HepG2 (cell line): ENCODE measurements at places on chromosomes 13 and 19. TPM values are rescaled to one million over a fixed set of nuclear protein-coding genes. Genes with fewer than 3 reads are reported as not detected.
A peak's percentile ranks its signal among the peaks of the same experiment; 100 is the strongest.

DNA sequence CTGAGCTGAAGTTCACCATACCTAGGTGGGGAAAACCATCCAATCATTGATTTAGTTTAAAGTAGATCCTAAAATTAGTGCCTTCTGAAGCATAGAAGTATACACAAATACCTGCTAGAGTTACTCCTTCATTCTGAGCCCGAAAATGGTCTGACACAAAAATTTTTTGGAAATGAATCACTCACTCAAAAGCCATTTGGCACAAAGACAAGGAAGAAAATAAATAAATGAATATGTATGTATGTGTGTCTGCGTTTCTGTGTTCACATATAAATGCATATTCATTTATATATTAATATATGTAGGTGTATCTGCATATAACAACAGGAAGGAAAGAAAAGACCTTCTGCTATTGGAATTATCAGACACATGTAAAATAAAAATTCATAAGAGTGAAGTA lies 614.4 kb upstream of the PCDH9 start:
- no peak for DNase-seq

GRCh38 chr13:34863360-34864135 lies 78.5 kb upstream of the NBEA start:
- DNase-seq = peak; percentile 3

EDNRB gene
- total RNA-seq = not detected in 2 replicates

DNA sequence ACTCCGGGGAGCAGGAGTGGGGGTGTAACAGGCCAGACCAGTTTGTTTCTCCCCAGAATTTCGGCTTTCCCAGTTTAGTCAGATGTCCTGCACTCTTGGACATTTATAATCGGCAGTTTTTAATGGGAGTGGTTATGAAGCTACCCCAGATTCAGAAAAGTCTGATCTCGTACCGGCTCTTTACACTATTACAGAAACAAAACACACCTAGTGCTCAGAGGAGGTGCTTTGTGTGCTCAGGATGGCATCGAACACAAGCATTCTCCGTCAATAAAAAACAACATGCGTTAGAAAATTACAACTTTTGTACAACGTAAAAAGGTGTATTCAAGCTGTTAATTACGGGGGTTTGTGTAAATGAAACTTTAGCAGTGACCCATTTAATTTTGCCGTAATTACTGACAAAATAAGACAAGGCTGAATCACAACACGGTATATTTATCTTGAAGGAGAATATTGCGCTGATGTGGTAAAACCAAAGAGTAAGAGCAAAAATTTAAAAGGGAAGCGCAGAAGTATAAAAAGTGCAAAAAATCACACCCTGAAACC lies 6.6 kb upstream of the SOX1 start:
- DNase-seq = no peak

DNA sequence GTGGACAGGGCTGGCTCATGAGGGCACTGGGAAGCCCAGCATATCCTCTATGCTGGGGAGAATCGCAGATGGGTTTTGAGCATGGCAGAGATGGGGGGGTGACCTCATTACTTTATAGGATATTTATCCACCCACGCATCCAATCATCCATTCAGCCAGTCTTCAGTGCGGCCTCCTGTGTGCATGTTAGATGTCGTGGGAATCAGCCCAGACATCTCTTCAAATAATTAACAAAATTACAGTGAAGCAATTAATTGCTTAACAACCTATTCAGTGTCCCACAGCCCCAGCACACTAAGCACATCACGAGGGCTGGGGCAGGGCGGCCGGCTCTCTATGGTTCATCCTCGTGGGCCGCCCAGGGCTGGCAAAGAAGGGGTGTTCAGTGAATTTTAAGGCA lies 21.6 kb downstream of the LIG1 start:
- no peak for DNase-seq

GRCh38 chr19:6723108-6723618 lies 2.7 kb upstream of the C3 start:
- peak; percentile 93 for DNase-seq

BLOC1S3 gene
- 3.2 and 4.3 TPM in 2 replicates for total RNA-seq
